ENCODE measurements at places on chromosomes 4 and X.

DNA sequence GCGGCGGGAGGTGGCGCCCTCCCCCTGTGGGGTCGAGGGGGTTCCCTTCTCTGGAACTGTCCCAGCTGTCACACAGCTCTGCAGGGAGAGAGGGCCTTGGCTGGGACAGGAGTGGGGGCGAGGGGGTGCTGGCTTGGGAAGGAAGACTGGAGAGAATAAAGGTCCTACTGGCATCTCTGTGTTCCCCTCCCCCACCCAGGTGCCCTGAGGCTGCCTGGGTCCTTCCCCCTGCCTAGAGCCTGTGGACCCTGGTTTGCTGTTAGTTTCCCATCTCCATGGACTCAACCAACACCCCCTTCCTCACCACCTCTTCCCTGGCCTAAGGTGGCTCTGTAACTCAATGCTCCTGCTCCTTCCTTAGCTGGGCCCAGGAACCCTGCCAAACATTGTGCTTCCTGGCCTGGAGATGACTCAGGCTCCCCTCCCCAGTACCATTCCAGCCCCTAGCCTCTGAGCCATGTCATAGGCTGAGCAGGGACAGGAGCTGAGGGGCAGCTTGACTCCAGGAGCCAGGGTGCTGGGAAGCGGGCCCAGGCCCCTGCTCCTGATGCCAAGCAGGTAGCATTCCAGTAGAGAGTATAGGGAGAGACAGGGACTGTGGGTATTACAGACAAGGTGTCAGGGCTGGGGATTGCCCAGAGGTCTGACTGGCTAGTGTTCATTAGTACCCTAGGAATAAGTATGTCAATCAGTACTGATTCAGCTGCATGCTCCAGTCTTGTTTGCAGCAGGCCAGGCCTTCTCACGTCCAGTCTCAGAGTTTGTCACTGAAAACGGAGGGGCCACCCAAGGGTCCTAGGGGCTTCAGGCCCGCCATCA lies 100.7 kb downstream of the EFNB1 start:
- no peak for DNase-seq

DNA sequence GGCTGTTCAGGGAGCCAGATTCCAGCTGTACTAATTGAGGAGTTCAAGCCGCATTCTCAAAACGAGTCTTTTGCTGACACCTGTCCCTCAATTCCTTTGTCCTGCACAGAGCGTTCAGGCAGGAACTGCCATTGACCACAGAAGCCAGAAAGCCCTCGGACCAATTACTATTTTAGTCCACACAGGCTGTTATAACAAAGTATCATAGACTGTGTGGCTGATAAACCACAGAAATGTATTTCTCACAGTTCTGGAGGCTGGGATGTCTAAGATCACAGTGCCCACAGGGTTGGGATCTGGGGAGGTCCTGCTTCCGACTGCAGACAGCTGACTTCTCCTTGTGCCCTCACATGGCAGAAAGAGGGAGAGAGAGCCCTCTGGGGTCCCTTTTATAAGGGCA lies 119.8 kb upstream of the ATP6AP2 start:
- no peak for DNase-seq

DNA sequence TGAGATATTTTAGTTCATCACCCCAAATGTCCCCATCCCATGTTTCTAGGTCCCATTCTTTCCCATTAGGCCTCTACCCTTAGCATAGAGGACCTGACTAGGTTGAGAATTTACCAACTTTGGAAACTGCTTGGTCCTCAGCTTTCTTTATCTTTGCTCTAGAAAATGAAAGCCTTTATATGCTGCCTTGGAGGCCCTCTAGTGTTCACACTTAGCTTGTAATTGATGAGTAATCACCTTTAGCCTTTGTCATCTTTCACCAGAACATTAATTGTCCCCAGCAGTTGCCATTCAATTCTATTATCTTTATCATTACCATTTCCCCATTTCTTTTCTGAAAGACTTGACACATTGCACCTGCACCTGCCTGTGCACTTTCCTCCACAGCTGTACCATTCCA lies 589.2 kb upstream of the NR3C2 start:
- DNase-seq = no peak

GRCh38 chrX:50629774-50630173 lies 159.1 kb upstream of the DGKK start:
- no peak for DNase-seq

- no peak for DNase-seq
Observed at GRCh38 chr4:148007792-148008191, 275.9 kb downstream of the ARHGAP10 start.

DNA sequence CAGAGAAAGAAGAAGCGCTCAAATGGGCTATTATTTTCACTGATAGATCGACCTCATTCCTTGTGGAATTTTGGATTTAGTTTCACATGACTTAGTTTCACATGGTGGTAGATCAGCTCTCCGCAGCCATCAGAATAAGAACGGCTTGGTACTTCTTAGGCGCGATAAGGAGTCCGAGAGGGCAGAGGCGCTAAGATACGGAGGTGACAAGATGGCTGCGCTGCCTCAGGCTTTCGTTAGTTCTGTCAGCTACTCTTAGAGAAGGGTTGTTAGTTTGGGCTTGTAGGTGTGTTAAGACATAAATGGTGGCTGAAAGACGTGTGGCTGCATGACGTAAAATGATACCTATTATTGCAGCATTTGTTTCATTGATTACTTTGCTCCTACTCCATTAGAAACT lies 169.1 kb downstream of the UNC5C start:
- no peak for DNase-seq

GRCh38 chrX:102044496-102044895 lies 81.0 kb upstream of the TCEAL2 start:
- no peak for DNase-seq

DNA sequence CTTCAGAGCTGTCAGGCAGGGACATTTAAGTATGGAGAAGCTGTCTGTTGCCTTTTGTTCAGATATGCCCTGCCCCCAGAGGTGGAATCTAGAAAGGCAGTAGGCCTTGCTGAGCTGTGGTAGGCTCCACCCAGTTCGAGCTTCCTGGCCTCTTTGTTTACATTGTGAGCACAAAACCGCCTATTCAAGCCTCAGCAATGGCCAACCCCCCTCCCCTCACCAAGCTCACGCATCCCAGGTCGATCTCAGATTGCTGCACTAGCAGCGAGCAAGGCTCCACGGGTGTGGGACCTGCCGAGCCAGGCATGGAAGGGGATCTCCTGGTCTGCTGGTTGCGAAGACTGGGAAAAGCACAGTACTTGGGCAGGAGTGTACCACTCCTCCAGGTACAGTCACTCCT lies 59.3 kb downstream of the ZNF674 start:
- no peak for DNase-seq

All from left forelimb (tissue), 1 donor.